A549 treated with Mapracorat at 1 μM for 4 hours (cell line): ENCODE measurements at places on chromosomes 5 and 9. TPM values are rescaled to one million over a fixed set of nuclear protein-coding genes. Genes with fewer than 3 reads are reported as not detected.

Gene ANXA1
- 1,006 to 1,217 TPM (median 1,147 TPM) in 5 replicates for total RNA-seq

Gene URM1
- 64.2 to 87.6 TPM (median 81.7 TPM) in 5 replicates for total RNA-seq

Gene NADK2
- 10.1 to 13.6 TPM (median 11.1 TPM) in 5 replicates for total RNA-seq

Gene ALDH1A1
- total RNA-seq, result 4,422 to 5,926 TPM (median 5,467 TPM) in 5 replicates

Gene SPINK4
- not detected in 5 replicates for total RNA-seq

Gene PCDHGC4
- not detected in 5 replicates for total RNA-seq

Gene B4GALT7
- 20.2 to 29.4 TPM (median 27.6 TPM) in 5 replicates for total RNA-seq

Gene PRELID2
- total RNA-seq, result 7.0 to 9.8 TPM (median 8.0 TPM) in 5 replicates

Gene CDKN2B-AS1
- not detected in 5 replicates for total RNA-seq

Gene HK3
- total RNA-seq, result not detected in 5 replicates

Gene CNTLN
- total RNA-seq, result 4.4 to 6.0 TPM (median 5.4 TPM) in 5 replicates

Gene PDE6A
- 0.20 to 0.43 TPM (median 0.25 TPM) in 5 replicates for total RNA-seq

Gene ANKRD20A1
- total RNA-seq, result 0.68 to 1.9 TPM (median 1.2 TPM) in 5 replicates

Gene PLAC8L1
- total RNA-seq, result not detected in 5 replicates

Gene NR5A1
- 0.06 to 0.23 TPM (median 0.15 TPM) in 3 of 5 replicates, not detected in the others for total RNA-seq
